HepG2 (cell line): ENCODE measurements at places on chromosomes 12 and 14. TPM values are rescaled to one million over a fixed set of nuclear protein-coding genes. Genes with fewer than 3 reads are reported as not detected.

Gene ALDH2
- total RNA-seq, result 72.8 and 103 TPM in 2 replicates

Gene RFX4
- total RNA-seq, result not detected in 2 replicates

DNA sequence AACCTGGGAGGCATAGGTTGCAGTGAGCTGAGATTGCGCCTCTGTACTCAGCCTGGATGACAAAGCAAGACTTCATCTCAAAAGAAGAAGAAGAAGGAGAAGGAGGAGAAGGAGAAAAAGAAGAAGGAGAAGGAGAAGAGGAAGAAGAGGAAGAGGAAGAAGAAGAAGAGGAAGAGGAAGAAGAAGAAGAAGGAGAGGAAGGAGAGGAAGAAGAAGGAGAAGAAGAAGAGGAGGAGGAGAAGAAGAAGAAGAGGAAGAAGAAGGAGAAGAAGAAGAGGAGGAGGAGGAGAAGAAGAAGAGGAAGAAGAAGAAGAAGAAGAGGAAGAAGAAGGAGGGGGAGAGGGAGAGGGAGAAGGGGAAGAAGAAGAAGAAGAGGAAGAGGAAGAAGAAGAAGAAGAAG lies 12.9 kb upstream of the KRT8 start:
- DNase-seq, result no peak

DNA sequence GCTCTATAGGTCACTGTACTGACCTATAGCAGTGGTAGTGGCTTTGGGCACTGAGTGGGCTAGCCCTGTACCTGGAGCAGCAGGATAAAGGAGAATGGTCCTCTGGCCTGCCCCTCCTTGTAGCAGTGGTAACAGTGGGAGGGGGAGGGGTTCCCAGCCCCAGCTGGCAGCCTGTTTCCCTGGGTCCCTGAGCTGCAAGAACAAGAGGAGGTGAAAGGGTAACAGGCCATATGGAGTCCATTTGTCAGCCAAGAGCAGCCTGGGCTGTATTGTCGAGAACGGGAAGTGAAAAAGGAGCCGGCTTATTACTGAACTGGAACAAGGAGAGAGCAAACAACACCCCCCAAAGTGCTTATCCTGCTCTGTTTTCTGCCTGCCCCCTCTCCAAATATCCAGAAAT lies 73.8 kb upstream of the SRSF5 start:
- no peak for DNase-seq

- DNase-seq, result no peak
Measured at GRCh38 chr12:119673634-119674033, 5.7 kb downstream of the PRKAB1 start.

GRCh38 chr12:116265351-116266147 lies 11.9 kb downstream of the MED13L start:
- no peak for DNase-seq

Gene SNAPC1
- 8.4 and 8.5 TPM in 2 replicates for total RNA-seq
